ENCODE measurements at places on chromosomes 13 and 19.

- no peak for DNase-seq
Measured at GRCh38 chr13:60584976-60585375, 188.0 kb downstream of the TDRD3 start.

GRCh38 chr13:113576597-113576996, 8.0 kb upstream of the TFDP1 start:
- DNase-seq, result no peak

DNA sequence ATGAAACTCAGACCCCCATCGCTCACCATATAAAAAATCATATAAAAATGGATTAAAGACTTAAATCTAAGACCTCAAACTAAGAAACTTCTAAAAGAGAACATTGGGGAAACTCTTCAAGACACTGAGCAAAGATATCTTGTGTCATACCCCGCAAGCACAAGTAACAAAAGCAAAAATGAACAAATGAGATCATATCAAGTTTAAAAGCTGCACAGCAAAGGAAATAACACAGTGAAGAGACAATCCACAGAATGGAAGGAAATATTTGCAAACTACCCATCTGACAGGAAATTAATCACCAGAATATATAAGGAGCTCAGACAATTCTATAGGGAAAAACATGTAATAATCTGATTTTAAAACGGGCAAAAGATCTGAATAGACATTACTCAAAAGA, 808.3 kb downstream of the LIG4 start:
- DNase-seq, result no peak

GRCh38 chr13:30294004-30294403, 13.3 kb downstream of the KATNAL1 start:
- no peak for DNase-seq

DNA sequence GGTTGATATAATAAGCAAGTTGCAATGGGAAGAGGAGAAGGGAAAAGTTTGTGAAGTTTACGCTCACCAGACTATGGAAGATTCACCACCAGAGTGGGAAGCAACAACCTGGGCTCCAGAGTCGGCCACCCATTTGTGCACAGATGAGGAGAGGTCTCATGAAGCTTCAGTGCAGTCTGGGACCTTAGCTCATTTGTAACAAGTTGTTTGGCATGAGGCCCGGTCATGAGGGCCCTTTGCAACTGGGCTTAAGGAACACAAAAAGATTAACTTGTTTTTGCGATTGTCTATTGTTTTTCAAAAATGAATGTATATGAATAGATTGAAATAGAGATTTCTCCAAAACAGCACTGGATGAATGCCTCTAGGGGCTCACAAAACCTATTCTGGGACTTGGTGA, 94.2 kb downstream of the ZNF737 start:
- DNase-seq, result no peak

DNA sequence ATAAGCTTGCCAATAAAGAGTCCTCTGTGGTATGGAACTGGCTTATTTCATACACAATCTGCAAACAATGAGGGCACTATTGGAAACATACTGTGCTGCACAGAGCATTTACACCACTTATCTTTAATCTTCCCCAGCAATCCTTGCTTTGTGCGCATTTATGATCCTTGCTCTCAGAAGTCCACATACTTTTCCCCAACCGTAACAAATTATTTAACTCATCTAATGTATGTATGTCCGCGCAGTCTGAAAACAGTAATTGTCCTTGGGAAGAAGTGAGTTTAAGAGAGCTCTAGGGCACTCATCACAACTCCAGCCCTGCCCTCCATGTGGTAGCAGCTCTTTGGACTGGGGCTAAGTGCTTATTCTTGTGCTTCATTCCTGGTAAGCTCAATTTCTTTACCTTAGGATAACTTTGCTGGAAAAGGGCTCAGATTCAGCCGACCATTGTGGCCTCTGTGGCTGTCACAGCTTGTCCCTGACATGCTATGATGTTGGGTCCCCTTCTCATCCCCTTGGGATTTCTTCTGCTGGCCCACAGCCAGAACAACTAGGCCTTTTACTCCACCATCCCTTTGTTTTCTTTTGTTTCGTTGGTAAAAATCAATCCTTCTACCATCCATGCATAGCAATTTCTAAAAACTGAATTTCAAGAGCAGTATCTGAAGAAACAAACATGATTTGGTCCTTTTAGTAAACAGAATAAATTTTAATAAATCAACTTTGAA, 152.7 kb downstream of the TNFRSF19 start:
- no peak for DNase-seq

GRCh38 chr19:49741210-49741844, 21.8 kb downstream of the TSKS start:
- DNase-seq, result no peak

- no peak for DNase-seq
Measured at GRCh38 chr13:27419328-27419727, 5.1 kb upstream of the GTF3A start.

- no peak for DNase-seq
Measured at GRCh38 chr19:2779121-2779740, 3.8 kb downstream of the SGTA start.

- DNase-seq, result no peak
Measured at GRCh38 chr13:55345224-55345623, 1795.5 kb upstream of the PRR20A start.

DNA sequence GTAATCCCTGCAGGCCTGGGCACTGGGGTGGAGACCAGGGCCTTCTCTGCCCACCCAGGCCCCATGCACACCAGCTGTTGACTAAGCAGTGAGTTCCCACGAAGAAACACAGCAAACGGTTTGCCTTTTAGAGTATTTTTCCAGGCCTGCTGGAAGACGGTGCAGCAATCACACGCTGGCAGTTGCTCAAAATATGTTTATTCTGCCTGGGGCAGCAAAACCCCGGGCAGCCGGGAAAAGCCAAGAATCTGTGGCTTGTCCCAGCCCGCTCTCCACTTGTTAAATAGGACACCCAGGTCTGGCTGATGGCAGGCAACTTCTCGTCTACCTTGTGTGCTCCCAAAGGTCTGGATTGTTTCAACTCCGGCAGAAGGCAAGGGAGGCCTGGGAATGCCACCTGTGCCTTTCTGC, 40.8 kb downstream of the GGACT start:
- DNase-seq, result peak; percentile 54

DNA sequence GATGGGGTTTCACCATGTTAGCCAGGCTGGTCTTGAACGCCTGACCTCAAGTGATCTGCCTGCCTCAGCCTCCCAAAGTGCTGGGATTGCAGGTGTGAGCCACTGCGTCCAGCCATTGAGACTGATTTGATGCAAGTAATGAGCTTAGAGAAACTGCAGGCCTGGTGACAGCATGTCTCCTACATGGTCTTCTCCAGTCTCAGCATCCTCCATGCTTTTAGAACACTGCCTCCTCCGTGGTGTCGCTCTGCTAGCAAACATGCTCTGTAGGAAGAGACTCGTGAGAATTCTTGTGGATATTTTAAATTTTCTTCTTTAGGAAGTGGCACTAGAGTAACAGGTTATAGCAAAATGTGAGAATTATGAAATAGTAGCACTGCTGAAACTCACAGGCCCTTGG, 37.1 kb downstream of the TPT1 start:
- no peak for DNase-seq

- no peak for DNase-seq
Measured at GRCh38 chr19:9189535-9189934, 10.8 kb downstream of the OR7D2 start.

DNA sequence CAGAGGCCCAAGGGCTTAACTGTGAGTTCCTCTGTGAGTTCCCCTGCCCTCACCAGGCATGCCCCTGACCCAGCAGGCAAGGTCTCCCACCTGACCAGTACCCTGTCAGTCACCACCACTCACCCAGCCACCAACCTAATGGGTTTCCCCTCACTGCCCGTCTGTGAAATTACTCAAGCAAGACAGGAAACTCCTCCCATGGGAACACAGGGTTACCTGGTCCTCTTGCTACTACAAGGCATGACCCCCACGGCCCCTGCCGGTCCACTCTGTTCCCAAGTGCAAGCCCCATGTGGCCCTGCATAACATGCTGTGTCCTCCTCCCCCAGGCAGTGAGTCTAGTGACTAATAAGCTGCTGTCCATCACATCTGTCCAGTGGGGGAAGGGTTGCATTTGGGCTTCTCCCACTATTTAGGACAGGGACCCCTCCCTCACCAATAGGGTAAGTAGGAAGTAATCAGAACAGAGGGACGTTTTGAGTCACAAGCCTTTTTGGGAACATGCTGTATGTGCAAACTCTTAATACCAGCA, 8.0 kb upstream of the DHRS12 start:
- no peak for DNase-seq

GRCh38 chr13:103716718-103717117, 650.5 kb upstream of the SLC10A2 start:
- no peak for DNase-seq

DNA sequence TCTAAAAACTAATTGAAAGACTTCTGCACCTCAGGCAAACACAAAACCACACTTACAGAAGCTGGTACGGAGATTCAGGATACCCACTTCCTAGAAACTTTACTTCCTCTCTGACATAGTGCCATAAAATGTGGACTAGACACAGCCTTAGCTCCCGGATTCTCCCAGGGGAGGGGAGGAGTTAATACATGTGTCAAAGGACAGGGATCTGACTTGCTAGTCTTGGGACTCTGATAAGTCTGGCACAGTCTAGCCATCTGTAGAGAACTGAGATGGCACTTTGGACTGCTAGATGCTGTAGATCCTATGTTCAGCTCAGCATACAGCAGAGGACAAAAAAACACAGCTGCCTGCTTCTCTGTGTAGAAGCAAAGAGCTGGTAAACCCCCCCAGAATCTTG, 769.8 kb upstream of the MIR17HG start:
- DNase-seq, result no peak

DNA sequence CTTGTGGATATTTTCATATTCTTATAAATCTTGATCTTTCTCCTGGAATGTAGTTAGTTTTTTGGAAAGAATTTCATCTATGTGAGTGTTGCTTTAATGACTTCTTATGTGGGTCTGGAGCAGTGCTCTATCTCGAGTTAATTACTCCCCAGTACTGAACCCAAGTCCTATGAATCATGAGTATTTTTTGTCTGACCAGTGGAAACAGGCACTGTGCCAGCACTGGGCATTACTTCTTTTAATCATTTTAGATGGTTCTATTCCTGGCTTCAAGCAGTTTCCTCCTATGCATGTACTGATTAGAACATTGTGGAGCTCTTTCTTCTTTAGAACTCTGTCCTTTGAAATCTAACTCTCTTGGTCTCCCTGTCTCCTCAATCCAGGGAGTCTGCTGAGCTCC, 466.3 kb downstream of the PCDH17 start:
- DNase-seq, result no peak

GRCh38 chr19:5680084-5680436, 256 bp downstream of the MICOS13 start:
- DNase-seq, result no peak

GRCh38 chr19:48638831-48639381, 1.7 kb upstream of the DBP start:
- no peak for DNase-seq

DNA sequence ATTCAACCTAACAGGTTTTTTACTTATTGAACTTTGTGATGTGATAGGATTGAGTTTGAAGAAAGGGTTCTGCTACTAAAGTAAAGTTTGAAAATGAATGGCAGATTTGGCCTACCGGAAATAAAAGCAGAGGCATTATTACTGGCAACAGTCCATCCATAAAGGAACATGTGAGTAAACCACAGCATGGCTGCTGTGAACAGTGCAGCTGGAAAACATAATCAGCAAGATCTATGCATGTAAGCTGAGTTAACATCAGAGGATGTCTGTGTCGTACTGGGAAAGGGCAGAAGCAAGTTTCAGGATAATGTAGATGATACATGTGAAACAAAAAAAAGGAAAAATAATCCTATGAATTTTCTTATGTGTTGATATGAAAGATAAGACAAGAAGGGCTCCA, 87.6 kb downstream of the CYSLTR2 start:
- no peak for DNase-seq

DNA sequence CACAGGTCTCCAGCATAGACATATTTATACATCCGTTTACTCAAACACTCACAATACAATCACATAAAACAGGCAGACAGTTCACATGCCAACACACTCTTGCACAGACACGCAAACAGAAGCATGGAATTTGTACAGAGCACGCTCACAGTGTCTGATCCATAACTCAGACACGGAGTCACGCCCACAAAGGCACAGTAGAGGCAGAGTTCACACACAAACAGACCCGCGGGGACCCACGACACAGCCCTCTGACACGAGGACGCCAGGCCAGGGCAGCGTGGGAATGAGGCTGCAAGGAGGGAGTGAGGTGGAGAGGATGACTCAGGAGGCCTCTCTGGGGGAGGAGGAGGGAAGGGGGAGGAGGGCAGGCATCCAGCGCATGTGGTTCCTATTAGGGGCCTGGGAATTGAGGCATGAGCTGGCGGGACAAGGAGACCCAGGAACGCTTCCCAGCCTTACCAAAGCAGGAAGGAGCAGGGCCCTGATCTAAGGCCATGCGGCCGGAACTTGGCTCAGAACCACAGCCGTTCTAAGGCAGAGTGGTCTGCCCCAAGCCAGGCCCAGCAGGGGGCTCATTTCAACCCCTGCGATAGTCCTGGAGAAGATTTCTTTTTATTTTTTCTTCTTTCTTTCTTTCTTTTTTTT, 9.1 kb upstream of the OLFM2 start:
- peak; percentile 91 for DNase-seq

DNA sequence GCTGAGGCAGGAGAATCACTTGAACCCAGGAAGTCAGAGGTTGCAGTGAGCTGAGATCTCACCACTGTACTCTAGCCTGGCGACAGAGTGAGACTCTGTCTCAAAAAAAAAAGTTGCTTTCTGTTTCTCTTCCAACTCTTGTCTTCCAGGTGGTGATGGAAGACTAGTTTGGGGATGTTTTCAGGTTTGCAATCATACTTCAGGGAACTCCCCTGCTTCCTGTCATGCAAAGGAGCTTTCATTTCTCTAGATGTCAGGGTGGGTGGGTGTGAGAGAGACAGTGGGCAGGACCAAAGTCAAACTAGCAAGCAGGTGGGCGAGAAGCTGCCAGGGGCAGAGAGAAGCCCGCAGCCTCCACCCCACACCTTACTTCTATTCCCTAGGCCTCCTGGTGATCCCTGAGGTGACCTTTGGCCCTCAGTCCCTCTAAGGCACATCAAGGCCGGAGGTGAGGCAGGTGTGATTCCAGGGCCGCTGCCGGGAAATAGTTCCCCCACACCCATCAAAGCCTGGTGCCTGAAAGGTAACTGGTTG, 25.7 kb downstream of the CCNE1 start:
- DNase-seq, result no peak

DNA sequence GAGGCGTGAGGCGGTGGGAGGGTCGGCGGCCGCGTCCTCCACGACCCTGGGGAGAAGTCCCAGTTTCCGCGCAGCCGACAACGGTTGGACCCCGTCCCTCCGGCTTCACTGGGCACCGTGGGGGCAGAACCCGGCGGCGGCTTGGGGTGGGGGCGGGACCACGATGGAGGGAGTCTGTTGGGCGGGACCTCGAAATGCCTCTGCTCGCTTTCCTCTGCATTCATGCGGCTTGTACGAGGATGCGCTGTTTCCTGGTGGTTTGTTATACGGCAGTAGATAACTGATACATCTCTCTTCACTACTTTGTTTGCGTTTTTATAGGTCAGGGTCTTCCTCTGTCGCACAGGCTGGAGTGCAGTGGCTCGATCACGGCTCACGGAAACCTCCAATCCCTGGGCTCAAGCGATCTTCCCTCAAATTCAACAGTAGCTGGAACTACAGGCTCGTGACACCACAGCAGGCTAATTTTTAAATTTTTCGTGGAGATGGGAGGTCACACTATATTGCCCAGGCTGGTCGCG, 24.6 kb upstream of the ZNF846 start:
- no peak for DNase-seq

GRCh38 chr19:17665058-17665457, 23.1 kb downstream of the UNC13A start:
- DNase-seq, result no peak
